ENCODE measurements at places on chromosomes 12 and 14. TPM values are rescaled to one million over a fixed set of nuclear protein-coding genes. Genes with fewer than 3 reads are reported as not detected.

NYNRIN gene
- 2.4 TPM for total RNA-seq

KLRC4 gene
- not detected for total RNA-seq

DNAH10 gene
- 0.35 TPM for total RNA-seq

EGLN3 gene
- 17.5 TPM for total RNA-seq

AHNAK2 gene
- total RNA-seq, result 33.2 TPM

DNA sequence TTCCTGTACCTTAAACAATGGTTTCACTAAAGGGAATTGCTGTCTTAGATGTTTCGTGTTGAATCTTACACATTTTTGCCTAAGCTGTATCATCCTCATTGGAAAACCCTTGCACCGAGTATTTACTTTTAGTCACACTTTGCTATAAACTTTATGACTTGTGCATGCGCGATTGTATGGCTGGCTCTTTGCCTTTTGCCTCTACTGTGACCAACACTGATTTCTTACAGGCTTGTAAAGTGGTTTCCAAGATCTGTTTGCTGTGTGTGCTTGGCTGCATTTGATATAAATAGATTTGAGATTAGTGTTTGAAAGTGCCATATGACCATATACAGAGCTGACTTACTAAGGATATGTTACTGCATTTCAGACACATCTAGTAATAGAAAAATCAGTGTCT, 40.5 kb downstream of the RASSF3 start:
- peak; percentile 33 for DNase-seq

- DNase-seq, result peak; percentile 68
Observed at GRCh38 chr14:62691647-62692489, 353.4 kb downstream of the KCNH5 start.

DNA sequence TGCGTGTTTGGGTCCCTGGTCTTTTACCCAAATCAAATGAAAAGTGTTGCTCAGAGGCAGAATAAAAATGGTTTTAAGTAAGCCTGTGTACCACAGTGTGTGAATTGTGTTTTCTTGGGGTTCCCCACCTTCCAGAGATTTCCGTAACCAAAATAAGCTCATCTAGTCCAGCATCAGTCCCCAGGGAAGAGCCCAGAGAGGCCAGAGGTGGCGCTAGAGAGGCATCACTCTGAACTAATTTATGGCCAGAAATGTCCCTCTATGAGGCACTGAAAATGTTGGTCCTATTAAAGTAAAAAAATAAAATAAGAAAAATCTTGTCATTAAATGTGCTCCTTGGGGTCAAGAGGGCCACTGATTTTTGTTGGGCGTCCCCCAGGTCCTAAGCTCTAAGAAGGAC, 24.9 kb upstream of the PRKAB1 start:
- DNase-seq, result no peak

DNA sequence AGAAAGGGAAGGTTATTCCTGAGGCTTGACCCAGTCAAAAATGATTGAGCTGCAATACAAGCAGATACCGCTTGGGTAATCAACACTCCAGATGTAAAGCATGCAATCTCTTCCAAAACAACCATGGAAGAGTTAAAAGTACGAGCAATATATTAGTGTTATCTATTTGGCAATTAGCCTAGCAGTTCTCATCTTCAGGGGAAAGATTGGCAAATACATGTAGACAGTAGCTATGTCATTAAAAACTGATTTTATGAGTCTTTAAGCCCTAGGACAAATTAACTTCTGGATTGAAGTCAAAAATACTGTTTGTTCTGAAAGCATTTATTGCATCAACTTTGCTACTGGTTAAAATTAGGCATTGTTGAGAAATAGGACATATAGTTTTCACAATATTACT, 9.3 kb upstream of the GYS2 start:
- no peak for DNase-seq

DNA sequence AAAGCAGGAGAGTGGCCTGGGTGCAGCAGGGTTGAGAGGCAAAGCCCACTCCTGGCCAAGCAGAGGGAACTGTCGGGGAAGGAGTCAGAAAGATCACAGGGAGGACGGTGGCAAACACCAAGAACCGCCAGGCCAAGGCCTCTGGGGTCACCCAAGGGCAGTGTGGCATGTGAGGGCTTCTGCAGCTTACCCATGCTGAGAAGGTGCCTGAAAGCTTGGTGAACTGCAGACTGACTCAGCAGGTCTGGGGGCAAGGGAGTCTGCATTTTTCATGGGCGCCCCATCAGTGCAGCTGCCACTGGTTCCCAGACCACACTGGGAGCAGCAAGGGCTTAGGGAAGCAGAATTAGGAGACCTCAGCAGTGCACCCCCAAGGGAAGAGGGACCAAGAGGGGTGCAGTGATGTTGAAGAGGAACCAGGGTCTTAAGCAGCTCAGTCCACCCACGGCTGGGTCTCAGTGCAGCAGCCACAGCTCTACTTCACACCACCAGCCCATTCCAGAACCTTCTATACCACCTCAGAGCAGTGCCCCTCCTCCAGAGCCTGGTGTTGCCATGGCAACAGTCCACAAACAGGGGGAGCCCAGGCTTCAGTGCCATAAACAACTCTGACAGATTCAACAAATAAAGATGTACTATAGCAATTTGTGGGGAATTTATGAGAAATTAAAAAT, 59.4 kb downstream of the ITPK1 start:
- no peak for DNase-seq

DNA sequence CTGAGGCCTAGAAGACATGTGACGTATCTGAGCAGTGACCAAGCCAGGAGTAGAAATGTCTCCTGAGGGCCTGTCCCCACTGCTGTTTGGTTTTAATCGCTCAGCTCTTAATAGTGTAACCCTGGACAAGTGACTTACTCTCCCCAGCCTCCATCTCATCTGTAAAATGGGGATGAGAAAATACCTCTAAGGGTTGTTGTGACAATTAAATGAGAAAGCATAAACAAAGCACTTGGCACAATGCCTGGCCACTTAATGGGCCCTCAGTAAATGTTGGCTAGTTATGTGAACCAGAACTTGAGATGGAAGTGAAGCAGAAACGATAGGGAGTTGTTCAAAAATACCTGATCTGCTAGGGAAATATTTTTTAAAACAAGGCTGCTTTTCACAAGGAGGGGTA, 58.2 kb downstream of the HMGA2 start:
- DNase-seq, result peak; percentile 59

DNA sequence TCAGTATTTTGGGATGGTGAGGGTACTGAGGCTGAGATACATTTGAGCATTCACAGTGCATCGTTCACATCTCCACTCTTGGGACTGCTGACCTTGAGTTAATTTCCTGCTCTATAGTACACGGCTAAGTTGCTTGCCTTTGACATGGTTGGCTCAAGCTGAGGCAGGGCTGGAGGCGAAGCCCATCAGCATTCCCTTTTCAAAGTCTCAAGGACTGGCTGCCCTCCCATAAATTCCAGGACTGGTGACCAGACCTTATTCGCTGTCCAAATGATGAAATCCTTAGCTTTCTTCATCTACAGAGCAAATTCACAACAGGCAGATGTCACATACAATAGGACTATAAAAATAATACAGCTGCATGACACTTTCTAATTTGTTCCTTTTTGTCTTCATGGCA, 85.9 kb downstream of the SSPN start:
- DNase-seq, result no peak

- DNase-seq, result no peak
Observed at GRCh38 chr12:57868851-57869268, 22.3 kb upstream of the CTDSP2 start.

DNA sequence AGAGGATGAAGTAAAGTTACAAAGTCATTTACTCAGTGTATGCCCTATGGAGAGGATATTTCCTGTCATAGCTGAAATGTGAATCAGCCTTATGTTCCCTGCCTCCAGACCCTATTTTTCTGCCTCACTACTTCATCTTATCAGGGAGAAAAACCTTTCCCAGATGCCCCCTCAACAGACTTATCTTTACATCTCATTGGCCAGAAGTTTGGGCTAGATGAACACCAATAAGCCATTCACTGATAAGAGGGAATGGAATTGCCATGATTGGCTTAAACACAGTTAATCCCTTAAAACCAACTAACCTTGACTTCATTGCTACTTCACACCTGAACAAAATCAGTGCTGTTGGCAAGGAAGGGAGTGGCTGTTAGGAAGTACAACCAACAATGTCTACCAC, 40.1 kb downstream of the CREBL2 start:
- DNase-seq, result no peak

DNA sequence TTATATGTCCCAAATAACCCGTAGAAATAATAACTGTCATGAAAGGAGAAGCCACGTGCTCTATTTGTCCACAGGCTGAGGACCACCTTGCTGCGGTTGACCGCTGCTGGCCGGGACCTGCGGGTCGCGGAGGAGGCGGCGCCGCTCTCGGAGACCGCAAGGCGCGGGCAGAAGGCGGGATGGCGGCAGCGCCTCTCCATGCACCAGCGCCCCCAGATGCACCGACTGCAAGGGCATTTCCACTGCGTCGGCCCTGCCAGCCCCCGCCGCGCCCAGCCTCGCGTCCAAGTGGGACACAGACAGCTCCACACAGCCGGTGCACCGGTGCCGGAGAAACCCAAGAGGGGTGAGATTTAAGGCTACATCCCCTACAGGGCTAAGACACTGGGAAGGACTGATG, 21.0 kb downstream of the RPGRIP1 start:
- no peak for DNase-seq

- no peak for DNase-seq
Observed at GRCh38 chr12:106045251-106045674, 93.5 kb downstream of the NUAK1 start.

- DNase-seq, result no peak
Observed at GRCh38 chr12:112017041-112017440, 3.8 kb downstream of the ERP29 start.

DNA sequence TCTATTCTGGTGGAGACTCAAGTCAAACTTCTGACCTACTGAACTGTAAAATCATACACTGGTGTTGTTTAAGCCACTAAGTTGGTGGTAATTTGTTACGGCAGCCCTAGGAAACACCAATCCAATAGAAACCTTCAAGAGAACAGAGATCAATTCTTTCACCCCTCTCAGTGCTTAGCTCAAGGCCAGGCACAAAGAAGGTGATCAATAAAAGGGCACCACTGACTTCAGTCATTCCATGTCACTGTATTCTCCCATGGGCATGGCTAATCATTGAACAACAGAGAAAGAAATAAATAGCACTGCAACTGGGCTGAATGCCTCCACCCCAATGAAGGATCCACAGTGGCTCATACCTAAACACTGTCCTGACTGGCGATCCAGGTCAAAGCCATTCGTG, 7.3 kb downstream of the FBLN5 start:
- DNase-seq, result no peak

DNA sequence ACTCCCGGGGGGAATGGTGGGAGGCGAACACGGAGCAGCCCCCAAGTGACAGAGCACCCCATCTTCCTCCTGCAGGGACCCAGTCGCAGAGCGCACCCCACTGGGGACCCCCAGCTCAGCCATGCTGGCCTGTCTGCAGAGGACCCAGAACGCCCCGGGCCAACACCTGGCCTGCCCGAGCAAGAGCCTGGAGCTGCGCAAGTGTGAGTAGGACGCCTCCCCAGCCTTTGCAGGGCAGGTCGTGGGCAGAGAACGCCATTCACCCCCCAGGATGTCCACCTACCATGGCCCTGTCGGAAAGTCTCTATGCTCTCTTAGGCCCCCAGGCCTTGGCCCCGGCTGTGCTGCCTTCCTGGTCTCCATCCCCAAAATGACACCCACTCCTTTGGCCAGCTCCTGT, 30.4 kb downstream of the FAM222A start:
- DNase-seq, result no peak

- DNase-seq, result no peak
Observed at GRCh38 chr12:12442548-12443071, 85.7 kb downstream of the BORCS5 start.

DNA sequence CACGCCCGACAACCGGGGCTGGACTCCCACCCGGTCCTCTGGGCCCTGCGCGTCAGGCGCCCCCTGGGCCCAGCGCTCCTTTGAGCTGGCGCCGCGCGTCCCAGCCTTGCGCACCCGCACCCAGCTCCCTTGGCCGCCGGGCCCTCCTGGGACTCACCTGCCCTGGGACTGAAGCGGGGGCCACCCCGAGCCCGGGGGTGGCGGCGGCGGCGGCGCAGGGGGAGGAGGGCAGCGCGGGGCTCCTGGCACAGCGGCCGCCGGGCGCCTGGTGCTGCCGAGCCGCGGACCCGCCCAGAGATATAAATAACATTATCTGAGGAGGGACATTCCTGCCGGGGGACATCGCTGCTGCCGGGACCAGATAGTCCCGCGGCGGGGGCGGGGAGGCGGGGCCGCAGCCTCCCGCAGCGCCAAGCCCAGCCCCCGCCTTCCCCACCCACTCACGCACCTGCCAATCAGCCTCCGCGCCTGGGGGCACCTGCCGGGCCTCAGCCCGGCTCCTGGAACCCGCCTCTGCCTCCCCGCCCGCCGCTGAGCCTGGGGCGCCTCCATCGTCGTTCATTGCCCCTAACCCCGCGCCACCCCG, at the start of gene SPTB:
TSS of gene SPTB (minus strand) at position 273 of the 586 bp plus-strand sequence. CDS start 56,813 bp downstream, outside the sequence.
- DNase-seq, result no peak

- DNase-seq, result no peak
Observed at GRCh38 chr12:130281153-130281799, 56.4 kb upstream of the PIWIL1 start.

DNA sequence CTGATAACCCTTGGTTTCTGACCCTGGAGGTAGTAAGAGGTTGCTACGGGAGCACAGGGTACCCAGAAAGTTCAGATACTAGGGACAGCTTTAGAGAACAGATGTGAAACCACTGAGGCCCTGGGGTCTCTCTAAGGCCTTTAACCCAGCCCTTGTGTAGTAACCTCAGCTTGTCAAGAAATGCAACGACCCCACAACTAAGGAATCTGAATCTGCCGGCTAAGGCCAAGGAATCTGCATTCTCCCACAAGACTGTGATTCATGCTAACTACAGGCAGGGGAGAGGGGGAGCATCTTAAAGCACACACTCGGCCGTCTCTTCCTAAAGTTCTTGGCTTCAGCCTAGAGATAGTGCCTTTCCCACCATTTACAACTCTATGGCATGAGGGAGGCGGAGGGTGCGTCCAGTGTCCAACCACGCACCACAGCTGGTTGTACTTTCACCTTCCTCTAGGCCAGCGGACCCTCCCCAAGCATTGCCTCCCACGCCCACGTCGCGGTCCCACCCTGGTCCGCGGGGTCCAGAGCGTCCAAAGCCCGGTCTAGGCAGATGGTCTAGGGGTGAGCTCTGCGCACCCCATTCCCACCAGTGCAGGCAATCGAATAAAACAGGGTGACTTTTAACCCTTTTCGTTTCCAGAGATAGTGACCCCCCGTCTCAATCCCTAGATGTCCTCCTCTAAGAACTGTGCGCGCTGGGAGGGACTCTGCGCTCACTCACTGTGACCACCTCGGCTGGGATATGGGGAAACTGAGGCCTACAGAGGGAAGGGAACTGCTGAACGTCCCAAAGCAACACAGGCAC, 735 bp upstream of the VASH1 start:
- DNase-seq, result no peak

- no peak for DNase-seq
Observed at GRCh38 chr12:111181143-111181726, 187.7 kb downstream of the PHETA1 start.

Measured in renal cortical epithelial cell (primary cell).